T1000 (cell line): ENCODE measurements at places on chromosomes 2 and 18.
A peak's percentile ranks its signal among the peaks of the same experiment; 100 is the strongest.

GRCh38 chr2:33457556-33458247 is 18.7 kb upstream of the RASGRP3 start:
- no peak for DNase-seq

GRCh38 chr18:70289351-70290312 is 787 bp downstream of the SOCS6 start:
- no peak for DNase-seq

DNA sequence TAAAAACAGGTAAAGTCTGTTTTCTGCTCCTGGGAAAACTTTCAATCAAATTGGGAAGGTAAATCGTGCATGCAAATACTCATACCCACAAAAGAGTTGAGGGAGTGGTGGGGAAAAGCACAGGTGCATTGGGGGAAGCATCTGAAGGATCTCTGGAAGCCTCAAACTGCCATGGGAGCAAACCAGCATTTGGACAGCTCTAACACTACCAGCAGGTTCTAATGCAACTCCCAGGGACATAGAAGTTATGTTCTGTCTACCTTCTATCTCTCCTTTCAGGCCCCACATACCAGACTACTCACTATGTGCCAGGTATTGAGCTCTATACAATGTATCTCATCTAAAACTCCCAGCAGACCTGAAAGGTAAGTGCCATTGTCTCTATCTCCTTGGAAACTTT is 933.7 kb downstream of the NRXN1 start:
- DNase-seq, result no peak

- DNase-seq, result no peak
These were observed 74.5 kb upstream of the B3GNT7 start for GRCh38 chr2:231321021-231321420.

DNA sequence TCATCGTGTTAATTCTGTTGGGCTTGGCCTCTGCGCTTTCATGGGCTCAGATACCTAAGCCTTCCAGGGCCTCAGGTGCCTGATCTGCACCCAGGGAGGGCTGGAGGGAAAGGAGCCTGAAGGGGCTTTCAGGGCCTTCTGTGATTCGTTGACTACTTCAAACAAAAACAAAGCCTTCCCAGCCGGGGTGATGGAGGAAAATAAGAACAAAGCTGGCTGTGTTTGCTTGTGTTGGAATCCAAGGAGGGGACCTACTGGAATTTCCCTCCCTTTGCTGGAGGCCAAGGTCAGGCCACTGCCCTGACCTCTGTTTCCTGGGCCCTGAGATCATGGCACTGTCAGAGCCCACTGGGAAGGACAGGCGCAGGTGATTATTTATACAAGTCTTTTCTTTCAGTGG is 135.3 kb downstream of the KLHL29 start:
- DNase-seq, result no peak

DNA sequence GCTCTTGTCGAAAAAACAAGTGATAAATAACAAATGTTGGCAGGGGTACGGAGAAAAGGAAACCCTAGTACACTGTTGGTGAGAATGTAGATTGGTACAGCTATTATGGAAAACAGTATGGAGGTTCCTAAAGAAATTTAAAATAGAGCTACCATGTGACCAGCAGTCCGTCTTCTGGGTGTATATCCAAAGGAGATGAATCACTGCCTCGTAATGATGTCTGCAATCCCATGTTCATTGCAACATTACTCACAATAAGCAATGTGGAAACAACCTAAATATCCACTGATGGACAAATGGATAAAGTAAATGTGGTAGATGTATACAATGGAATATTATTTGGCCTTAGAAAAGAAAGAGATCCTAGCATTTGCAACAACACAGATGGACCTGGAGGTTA is 50.6 kb downstream of the SLC16A14 start:
- DNase-seq, result no peak

GRCh38 chr2:241315879-241316631 is at the start of gene SEPTIN2:
Gene SEPTIN2, plus strand, starts transcription at chr2:241315925. Its CDS starts 8,308 bp downstream, at chr2:241324233.
- DNase-seq, result peak; percentile 77

GRCh38 chr18:79937103-79937860 is 14.2 kb downstream of the SLC66A2 start:
- no peak for DNase-seq

- DNase-seq, result no peak
These were observed 16.7 kb upstream of the DSG1 start for GRCh38 chr18:31301201-31301655.

- no peak for DNase-seq
These were observed 76.2 kb upstream of the GLI2 start for GRCh38 chr2:120659275-120659977.

DNA sequence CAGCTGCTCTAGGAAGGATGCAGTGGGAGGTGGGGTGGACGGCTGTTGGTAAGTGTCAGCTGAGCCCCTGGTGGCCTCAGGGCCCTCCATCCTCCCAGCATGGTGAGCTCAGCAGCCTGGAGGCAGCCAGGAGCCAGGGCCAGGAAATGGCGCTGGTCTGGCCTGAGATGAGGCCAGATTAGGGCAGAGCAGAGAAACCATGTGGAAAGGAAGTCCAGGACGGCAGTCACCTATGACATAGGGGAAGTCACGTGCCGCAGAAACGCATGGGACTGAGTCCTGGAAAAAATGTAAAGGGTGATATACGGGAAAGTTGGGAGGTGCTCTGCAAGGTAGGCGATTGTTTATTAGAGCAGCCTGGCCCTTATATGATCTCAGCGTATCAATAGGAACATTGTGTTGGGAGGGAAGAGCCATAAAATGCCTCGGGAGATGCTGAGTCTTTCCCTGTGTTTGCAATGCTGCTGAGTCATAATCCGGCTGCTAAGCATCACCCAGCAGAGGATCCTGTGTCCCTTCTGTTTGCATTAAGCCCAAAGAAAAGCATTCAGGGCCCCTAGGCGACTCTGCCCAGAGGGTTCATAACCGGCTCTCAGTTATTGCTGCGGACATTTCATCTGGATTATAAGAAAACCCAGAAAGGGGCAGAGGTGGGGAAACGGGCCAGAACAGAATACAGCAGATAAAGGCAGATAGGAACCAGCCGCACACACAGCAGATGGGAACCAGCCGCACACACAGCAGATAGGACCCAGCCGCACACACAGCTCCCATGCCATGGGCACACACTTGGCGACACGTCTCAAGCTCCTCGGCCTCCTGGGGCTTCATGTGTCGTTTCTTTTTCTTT is 30.3 kb upstream of the B3GNT7 start:
- DNase-seq, result peak; percentile 87

GRCh38 chr2:143841935-143842334 is 678.0 kb downstream of the ZEB2 start:
- DNase-seq, result no peak

DNA sequence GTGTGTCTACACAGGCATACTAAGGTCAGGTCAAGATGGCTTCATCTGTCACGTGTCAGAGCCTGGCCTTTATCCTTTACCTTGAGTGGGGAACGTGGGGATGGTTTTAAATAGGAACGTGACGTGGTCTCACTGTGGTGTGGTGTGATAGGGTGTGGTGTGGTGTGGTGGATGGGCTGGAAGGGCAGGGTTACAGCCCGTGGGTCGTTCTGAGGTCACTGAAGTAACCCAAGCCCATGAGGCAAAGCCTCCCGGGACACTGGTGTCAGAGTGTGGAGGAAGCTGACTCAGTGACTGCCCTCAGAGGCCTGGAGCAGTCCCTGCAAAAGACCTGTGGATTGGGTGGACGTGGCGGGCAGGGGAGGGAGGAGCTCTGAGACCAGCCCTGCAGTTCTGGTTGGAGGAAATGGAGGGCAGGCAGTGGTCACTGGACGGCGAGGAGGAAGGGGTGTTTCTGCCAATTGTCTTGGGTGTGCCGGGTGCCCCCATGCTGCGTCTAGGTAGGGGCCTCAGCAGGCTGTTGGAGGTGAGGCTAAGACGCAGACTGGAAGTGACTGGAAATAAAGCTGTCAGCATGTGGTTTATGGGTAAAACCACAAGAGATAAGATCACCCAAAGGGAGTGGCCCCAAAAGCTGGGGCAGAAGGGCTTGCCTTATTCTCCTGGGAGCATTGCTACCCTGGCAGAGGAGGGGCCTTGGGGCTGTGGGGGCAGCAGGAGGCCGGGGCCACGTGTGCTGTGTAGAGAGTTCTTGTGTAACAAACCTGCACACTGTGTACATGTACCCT is 84.8 kb downstream of the SH3RF3 start:
- DNase-seq, result peak; percentile 86

- no peak for DNase-seq
These were observed 19.4 kb downstream of the CYP26B1 start for GRCh38 chr2:72128059-72128842.

DNA sequence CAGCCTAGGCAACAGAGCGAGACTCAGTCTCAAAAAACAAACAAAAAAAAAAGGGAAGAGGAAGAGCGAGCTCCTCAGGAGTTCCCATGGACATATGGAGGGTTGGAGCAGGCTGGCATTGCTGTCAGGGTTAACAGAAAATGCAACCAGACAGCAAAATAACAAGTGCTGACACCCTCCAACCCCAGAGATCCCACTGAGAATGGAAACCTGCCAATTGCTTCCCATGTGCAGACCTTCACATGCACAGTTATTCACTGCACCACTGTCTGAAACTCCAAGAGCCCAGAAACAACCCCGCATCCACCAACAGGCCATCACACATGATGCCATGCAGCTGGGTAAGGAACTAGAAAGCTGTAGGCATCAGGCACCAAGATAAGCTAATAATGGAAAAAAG is 43.5 kb downstream of the TFCP2L1 start:
- no peak for DNase-seq

DNA sequence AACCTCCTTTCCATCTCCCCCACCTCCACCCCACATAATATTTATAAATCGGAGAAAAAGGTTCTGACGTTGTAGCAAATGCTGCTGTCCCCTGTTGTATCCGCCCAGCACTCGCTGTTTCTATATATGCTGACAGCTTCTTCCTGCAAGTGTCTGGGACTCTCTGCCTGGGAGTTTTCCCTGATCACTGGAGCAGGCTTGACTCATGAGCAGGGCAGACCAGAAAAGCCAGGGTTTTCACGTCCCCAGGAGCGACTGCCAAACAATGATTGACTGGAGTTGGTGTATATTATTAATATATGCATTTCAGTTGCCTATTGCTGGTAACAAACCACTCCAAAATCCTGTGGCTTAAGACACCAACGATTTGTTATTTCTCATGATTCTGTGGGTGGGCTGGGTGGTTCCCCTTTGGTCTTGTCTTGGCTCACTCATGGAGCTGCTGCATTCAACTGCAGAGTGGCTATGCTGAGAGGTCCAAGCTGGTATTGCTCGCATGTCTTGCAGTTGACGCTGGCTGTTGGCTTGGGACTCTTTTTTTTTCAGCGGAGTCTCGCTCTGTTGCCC is 21.2 kb upstream of the ASXL2 start:
- DNase-seq, result no peak

DNA sequence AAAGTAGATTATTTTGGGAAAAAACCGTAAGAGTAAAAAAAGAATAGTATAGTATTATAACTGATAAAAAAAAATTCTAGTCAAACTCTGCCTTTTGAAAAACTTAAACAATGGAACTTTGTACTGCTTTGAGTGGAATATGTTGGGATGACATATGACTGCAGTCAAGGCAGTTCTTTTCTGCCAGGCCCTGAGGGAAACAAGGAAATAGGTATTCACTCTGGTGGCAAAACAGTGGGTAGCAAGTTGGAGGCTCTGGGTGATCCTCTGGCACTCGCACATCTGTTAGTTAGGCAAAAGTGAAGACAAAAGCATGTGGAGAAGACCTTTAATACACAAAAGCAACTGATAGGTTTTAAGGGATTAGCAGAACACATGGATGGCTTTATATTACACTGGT is 102.2 kb downstream of the ARHGEF33 start:
- no peak for DNase-seq

GRCh38 chr2:44731505-44731904 is 210.0 kb upstream of the SIX3 start:
- DNase-seq, result no peak

GRCh38 chr2:27309651-27310050 is 1.4 kb upstream of the UCN start:
- no peak for DNase-seq

DNA sequence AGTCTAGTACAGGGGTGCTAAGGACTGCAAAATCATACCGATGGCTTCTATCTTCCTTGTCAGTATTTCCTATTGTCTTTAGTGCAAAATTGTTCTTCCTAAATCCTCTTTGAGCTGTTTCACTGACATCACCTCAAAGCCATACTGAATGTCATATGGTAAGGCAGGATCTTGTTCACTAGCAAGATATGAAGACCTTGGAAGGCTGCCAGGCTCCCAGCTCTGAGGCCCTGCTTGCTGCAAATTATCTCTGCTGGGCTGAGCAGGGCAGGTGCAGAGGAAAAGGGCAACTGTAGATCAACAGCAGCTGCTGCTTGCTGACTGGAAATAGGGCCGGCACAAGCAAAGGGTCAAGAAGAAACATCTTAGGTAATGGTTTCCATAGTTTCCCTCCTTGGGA is 58.2 kb downstream of the PMAIP1 start:
- DNase-seq, result no peak

DNA sequence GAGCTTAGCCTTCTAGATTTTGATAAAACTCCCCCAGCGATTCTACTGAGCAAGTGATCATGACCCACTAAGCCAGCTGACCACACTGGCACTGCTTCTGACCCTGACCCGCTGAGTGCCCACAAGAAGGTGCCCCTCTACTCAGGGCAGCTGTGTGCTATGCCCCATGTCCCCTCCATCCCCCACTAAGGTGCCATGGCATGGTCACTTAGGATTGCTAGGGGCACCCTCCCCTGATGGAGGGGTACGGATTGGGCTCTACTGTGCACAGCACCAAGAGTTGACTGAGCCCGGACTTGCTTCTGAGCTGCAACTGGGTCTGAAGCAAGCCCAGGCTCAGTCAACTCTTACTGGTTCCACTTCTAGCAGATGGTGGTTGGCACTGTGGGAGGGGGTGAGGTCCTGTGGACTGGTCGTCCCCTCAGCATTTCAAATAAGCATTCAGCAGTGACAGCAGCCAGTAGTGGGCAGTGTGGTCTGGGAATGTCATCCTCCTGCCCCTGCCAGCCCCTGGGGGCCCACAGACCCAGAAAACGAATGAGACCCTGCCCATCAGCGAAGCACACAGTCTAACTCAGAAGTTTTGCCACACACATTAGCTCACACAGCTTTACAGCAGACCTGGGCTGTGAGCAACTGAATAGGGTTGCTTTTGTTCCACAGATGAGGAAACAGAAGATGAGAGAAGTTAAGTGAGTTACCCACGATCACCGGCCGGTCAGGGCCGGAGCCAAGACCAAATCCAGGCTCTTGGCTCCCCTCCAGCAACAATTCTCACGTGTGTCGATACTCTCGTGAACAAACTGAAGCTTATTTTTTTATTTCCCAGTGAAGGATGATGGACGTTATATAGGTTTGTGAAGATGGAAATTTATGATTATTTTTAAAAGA is 52.1 kb upstream of the FOSL2 start:
- DNase-seq, result no peak
